T-helper 17 cell (primary cell): ENCODE measurements at places on chromosomes 5 and 9. TPM values are rescaled to one million over a fixed set of nuclear protein-coding genes. Genes with fewer than 3 reads are reported as not detected.

DNA sequence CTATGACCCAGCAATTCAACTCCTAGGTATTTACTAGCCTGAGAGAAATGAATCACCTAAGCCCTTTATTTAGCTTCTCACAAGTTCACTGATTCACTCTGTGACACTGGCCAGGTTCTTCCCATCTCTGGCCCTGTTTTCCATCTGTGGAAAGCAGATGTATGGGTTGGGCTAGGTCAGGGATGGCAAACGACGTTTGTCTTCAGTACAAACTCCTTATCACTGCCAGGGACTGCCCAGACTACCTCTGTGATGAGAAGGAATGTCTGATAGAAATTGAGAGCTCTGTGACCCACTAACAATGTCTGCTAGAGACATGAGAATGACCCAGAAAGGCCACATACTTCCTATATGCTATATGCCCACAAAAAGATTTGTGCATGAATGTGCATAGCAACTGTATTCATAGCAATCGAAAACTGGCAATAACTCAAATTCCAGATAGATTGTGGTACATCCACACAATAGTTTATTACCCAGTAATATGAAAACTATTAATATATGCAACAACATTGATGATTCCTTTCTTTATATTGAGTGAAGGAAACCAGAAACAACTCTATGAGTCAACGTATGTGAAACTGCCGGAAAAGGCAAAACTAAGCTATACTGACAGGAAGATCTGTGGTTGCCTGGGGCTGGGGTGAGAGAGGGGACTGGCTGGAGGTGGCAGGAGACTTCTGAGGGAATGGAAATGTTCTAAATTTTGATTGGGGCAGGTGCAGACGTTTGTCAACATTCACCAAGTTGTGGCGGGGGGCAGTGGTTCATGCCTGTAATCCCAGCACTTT is 32.0 kb upstream of the ADAM19 start:
- H3K27ac ChIP-seq = peak overlapping the region; percentile 98
- peak; percentile 27 for DNase-seq
- no peaks in the 10 kb centered on the region for H3K27me3 ChIP-seq
- H3K4me1 ChIP-seq = peaks cover 51% of the 10 kb centered on the region

- no peak overlapping the region for H3K27ac ChIP-seq
- H3K27me3 ChIP-seq = peaks cover 56% of the 10 kb centered on the region
- no peak overlapping the region for H3K4me3 ChIP-seq
- no peaks in the 10 kb centered on the region for H3K36me3 ChIP-seq
- DNase-seq = no peak
Observed at GRCh38 chr5:112492291-112492690, 73.2 kb upstream of the EPB41L4A start.

- no peak overlapping the region for H3K27ac ChIP-seq
- H3K4me3 ChIP-seq = no peak overlapping the region
- peaks cover 2% of the 10 kb centered on the region for H3K36me3 ChIP-seq
- peaks cover under 1% of the 10 kb centered on the region for H3K4me1 ChIP-seq
- peaks cover 30% of the 10 kb centered on the region for H3K27me3 ChIP-seq
- no peak for DNase-seq
Observed at GRCh38 chr9:77463151-77463550, 185.0 kb downstream of the GNA14 start.

DNA sequence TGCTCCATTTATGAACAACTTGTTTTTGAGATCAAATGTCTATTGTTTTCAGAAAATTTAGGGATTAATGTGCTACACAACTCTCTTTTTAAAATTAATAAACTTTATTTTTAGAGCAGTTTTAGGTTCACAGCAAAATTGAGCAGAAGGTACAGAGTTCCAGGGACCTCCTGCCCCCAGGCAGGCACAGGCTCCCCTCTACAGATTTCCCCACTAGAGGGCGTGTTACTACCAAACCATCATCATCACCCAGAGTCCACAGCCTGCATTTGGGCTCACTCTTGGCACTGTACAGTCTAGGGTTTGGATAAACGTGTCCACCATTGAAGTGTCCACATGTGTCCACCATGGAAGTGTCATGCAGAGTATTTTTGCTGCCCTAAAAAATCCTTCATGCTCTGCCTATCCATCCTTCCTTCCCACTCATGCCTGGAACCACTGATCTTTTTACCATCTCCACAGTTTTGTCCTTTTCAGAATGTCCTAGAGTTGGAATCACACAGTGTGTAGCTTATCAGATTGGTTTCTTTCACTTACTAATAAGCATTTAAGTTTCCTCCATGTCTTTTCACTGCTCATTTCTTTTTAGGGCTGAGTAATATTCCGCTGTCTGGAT is 61.7 kb downstream of the MRPL36 start:
- peaks cover 30% of the 10 kb centered on the region for H3K27me3 ChIP-seq
- DNase-seq = no peak
- no peaks in the 10 kb centered on the region for H3K4me1 ChIP-seq
- no peak overlapping the region for H3K4me3 ChIP-seq
- no peaks in the 10 kb centered on the region for H3K36me3 ChIP-seq

DNA sequence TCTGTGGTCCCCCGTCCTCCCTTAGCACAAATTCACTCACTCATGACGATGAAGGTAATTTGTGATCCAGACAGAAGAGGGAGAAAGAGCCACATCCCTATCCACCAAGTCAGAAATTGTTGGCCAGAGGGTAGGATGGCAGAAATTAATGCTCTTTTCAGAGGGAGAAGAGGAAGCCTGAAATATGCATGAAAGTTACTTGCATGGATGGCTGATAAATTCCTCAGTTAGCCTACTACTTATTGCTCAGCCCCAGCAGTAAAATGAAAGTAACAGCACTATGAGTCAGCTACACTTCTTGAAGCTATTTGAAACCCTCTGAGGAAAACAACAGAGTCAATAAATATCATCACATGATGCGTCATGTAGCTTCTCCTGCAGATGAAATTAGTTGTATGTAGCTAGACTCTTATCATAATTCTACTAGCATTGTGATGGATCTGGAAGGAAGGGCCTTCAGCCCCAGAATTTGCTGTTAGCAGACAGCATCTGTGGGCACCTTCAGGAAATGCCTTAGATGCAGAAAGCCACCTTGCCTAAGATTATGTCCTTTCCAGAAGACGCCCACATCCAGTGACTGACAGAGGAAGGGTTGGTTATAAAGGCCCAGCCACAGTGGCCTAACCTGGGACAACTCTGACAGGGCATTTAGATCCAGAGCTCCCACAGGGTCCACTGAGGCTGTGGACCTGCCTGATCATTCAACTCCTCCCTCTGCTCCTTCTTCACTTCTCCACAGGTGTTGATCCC is 81.2 kb upstream of the CCDC112 start:
- H3K27ac ChIP-seq = no peak overlapping the region
- no peak overlapping the region for H3K4me3 ChIP-seq
- no peak for DNase-seq

C1QTNF3 gene
- 4.3 TPM for total RNA-seq

SLC36A2 gene
- total RNA-seq = not detected

SLC34A1 gene
- 0.31 TPM for total RNA-seq

ANKRD18A gene
- 22.3 TPM for total RNA-seq
